Activated naive CD8-positive, alpha-beta T cell treated with anti-CD3 and anti-CD28 coated beads, Interleukin-2, amount 50 U/mL, for 16 hours (primary cell): ENCODE measurements at places on chromosomes 5 and 9.
A peak's percentile ranks its signal among the peaks of the same experiment; 100 is the strongest.

DNA sequence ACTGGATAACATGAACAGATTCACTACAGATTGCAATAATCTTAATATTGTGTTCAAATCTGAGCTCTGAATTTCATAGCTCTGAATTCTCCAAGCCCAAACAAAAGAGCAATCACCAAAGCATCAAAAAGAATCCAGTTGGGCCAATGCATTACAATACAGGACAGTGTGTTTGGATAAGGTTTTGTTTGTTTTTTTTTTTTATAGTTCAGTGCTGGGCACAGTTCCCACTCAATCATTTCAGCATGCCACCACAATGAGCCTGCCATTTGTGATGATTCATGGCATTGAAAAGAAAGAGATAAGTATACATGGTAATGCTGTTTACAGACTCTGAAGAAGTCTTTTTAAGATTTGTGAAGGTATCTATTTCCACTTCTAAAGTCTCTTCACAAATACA is 1.7 kb upstream of the HTR1A start:
- DNase-seq, result no peak

DNA sequence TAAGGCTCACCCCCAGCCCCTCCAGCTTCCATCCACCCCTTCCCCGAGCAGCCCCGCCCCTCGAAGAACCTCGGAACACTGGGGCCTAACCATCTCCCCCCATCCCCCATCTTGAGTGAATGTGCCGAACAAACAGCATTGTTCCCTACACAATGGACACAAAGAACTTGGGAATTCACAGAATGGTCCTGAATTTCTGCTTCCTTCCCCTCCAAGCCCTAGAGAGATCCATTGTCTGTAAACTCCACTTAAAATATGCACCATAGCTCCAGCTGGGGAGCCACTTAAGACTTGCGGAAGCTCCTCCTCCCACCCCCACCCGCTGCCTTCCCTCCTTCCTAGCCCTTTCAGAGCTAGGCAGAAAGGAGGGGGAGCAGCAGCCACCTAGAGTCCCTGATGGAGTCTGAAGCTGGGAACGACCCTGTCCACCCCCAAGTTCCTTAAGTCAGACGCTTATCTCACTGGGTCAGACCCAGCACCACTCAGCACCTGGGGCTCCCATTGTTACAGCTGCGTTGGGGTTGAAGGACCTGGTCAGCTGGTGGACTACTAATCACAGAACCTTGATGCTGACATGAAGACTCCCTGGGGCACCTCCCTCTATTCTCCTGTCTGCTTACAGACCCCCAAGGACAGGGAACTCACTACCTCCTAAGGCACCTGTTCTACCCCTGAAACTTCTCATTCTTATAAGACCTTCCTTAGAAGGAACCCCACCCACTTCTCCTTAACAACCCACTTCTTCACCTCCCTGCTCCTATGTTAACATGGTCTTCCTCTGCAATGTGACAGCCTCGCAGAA is 61.4 kb downstream of the PCDH1 start:
- DNase-seq, result no peak

GRCh38 chr5:55820488-55820887 is 30.7 kb upstream of the IL31RA start:
- DNase-seq, result no peak

DNA sequence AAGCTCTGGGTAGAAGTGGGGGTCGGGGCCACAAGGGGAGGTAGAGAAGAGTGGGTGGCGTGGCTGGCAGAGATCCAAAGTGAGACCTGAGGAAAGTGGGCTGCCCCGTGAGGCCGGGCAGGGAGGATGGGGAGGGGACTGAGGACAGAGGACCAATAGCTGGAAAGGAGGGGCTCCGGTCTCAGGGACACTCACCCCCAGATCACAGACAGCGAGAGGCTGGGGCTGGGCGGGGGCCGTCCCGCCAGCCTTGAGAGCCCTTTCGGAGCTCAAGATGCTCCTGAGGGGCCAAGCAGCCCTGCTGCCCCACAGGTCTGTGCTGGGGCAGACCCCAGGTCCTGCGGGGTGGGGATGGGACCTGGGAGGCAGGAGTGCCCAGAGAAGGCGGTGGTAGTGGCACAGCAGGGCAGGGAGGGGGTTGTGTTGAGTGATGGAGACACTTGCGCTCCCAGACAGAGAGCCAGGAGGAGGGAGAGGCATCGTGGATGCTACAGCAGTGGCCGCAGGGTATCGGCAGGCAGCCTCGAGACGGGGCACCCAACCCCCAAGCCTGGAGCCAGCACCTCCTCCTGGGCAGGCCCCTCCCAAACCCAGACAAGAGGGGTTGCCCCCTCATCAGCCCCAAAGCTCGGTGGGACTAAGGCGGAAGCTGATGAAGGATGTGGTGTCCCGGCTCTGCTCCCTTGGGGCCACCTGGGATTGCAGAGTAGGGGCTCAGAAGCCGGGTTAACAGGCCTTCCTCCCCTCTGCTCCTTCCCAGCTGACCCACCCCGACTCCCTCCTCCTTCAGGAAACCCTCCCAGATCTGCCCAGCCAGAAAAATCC is 3.4 kb downstream of the SARDH start:
- DNase-seq, result no peak

DNA sequence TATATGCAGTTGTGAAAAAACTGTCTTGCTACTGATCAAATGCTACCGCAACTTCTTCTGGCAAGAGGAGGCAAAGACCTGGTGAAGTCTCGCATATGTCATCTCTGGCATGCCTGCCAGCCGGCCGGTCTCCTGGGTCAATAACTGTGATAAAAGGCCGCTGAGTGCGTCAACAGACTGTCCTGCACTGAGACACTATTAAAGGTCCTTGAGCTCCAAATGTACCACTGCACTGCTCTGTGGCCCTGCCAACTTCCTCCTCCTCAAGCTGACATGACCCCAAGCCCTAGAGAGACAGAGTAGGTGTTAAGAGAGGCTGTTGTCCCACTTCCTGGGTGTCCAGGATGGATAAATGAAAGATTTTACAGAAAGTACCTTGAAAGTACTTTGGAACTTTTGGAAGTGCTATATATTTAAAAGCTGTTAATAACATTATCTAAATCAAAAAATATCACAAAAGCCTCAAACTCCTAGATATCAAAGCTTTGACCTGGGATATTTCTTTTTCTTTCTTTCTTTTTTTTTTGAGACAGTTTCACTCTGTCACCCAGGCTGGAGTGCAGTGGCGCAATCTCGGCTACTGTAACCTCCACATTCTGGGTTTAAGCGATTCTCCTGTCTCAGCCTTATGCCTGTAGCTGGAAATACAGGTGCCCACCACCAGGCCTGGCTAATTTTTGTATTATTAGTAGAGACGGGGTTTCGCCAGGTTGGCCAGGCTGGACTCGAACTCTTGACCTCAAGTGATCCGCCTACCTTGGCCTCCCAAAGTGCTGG is 31.5 kb downstream of the RAPGEF1 start:
- DNase-seq, result no peak

DNA sequence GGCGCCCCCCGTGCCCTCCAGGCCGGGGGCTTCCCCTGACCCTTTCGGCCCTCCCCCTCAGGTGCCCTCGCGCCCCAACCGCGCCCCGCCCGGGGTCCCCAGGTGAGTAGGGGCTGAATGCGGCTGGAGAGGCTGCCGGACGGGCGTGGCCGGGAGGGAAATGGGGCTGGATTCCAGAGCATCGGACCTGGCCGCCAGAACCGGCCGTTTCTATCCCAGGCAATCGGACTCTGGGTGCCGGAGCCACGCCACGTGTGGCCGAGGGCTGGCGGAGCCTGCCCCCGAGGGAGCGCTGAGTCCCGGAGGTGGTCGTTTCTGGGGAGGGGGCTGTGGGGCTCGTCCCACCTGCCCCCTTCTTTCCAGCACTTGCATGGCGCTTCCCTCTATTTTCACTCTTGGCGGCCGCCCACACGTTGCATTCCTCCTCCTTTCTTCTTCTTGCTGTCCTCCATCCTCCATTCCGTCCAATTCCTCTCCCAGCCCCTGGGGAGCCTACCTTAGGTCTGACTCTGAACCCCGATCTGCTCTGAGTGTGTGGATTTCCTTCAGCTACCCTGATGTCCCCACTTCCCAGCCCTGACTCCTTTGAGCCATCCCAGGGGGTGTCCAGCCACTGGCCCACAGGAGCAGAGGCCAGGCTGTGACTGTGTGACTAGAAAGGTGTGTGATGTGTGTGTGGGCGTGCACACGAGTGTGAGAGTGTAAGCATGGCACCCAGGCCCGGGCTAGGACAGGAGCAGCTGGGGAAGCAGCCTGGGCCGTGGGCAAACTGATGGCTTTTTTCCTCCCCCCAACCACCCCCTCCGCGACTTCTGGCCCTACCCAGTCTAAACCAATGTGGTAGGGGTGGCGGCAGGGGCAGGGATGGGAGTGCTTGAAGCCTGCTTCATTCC is 24.7 kb downstream of the GOLGA2 start:
- no peak for DNase-seq

GRCh38 chr5:32852535-32852934 is 141.4 kb downstream of the NPR3 start:
- no peak for DNase-seq

- no peak for DNase-seq
Measured at GRCh38 chr5:88819301-88819999, 63.5 kb downstream of the MEF2C start.

GRCh38 chr9:80964374-80964773 is 725.0 kb downstream of the TLE1 start:
- no peak for DNase-seq

DNA sequence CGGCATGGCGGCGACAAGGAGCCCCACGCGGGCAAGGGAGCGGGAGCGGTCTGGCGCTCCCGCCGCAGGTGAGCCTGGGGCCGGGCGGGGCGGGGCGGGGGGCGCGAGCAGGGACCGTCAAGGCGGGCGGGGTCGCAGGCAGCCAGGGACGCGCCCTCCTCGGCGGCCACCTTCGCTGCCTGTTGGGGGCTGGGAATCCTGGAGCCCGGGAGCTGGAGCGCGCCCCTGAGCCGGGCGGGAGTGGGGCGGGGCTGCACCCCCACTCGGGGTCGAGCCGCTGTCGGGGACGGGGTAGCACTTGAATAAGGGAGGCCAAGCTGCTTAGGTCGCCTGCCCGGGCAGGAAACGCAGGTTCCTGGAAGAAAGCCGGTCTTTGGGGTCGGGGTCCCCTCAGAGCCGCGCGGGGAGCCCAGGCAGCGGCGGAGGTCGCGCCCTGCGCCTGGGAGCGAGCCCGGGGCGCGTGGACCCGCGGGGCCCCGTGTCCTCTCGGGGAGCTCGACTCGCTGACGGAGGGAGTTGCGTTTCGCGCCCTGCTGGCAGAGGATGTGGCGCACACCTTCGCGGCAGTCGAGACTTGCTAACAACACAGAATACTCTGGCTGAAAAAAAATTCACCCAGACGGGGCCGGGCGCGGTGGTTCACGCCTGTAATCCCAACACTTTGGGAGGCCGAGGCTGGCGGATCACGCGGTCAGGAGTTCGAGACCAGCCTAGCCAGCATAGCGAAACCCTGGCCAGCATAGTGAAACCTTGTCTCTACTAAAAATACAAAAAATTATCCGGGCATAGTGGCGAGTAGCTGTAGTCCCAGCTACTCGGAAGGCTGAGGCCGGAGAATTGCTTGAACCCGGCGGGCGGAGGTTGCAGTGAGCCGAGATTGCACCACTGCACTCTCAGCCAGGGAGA is 552 bp downstream of the OTULINL start:
- peak; percentile 67 for DNase-seq

DNA sequence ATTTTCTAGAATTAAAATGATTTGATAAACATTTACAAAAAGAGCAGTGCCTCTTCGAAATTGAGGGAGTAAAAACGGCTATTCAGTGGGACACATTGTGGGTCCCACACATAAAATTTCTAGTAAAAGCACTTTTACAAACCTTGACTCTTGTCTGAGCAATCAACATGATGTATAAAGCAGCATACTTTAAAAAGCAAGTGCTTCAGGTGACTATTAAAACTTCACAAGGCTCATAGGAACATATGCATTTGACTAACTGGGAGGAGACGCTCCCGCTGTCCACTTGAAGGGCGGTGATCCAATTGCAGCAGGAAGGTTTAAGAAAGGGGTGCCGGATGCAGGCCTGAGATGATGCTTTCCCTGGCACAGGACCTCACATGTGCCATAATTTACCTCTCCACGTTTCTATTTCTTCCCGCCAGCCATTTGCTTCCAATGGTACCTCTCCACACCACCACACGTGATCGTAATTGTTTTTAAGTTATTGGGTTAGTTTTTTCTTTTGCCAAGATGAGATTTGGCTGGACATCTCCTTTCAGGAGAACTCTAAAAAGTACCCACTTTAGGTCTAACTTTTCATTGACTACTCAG is 1.8 kb downstream of the MCTP1 start:
- DNase-seq, result no peak

GRCh38 chr5:167777746-167778145 is 513.7 kb upstream of the WWC1 start:
- DNase-seq, result no peak

- no peak for DNase-seq
Measured at GRCh38 chr9:91954841-91955471, 4.9 kb upstream of the ROR2 start.

- no peak for DNase-seq
Measured at GRCh38 chr9:78437806-78438205, 140.9 kb downstream of the PSAT1 start.

GRCh38 chr5:76641514-76642120 is 18.4 kb upstream of the F2RL2 start:
- peak; percentile 26 for DNase-seq

DNA sequence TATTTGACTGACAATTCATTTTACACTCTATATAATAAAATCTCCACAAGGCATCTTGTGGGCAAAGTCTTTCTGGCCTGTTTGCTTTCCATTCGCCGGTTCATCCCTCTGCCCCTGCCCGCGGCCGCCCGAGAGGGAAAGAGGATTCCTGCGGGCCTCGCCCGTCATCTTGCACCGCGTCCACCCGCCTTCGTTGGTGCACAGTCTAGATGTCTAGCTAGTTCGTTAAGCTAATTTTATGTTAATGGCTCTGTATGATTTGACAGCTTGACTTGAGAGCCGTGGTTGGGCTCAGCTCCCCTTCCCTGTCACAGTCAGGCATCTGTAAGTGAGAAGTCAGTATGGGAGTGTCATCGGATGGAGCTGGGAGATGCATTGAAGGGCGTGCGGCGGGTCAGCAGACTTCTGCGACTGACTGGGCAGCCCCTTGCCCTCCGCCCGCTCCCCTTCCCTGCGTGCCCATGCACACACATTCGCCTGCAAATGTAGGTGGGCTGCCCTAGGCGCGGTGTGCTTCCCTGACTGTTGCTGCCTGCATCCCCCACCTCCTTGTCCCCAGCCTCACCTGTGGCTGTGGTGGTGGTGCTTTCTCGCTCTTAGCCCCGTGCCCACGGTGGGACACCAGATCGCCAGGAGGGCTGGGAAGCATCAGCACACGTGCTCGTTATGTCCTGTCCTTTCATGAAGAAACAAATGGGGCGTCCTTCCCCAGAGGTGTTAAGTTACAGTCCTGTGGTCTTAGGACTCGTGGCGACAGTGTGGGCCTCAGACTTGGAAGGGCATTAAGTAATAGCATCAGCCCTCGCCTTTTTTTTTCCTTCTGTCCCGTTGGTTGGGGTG is 25.9 kb upstream of the PRDM12 start:
- no peak for DNase-seq

- DNase-seq, result peak; percentile 85
Measured at GRCh38 chr5:111278858-111279504, 54.8 kb downstream of the CAMK4 start.

DNA sequence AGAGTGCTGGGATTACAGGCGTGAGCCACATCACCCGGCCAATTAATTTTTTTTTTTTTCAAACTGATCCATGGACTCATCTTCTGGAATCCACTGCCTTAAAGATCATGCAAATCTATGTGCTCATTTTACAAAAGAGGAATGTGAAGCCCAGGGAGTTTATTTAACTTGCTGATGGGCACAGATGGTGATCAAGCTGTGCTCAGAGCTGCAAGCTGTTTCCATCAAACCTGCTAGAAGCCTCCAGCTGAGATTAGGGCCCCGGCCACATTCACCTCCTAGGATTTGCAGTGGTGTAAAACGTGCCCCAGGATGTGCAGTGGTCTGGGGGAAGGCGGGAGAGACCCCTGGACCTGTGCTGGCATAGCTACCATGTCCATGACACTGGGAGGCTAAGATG is 56.1 kb upstream of the TUT7 start:
- no peak for DNase-seq

GRCh38 chr9:136700959-136701667 is 11.3 kb upstream of the DIPK1B start:
- peak; percentile 40 for DNase-seq
